Left ventricle myocardium superior (tissue), 1 donor: ENCODE measurements at places on chromosomes 6 and 20. TPM values are rescaled to one million over a fixed set of nuclear protein-coding genes. Genes with fewer than 3 reads are reported as not detected.

- DNase-seq, result no peak
Measured at GRCh38 chr6:89209457-89209856, 7.7 kb downstream of the GABRR1 start.

DNA sequence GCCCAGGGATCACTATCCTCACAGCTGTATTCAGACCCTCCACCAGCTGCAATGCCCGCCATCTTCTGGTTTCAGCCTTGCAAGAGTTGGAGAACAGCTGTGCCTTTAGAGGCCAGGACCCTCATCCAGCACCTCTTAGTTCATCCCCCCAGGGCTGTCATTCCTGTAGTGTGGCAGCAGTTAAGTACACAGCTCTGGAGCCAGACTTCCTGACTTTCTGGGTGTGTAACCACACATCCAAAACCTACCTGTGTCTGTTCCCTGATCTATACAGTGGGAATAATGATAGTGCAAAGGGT is 452 bp upstream of the TREM2 start:
- no peak for DNase-seq

- DNase-seq, result no peak
Measured at GRCh38 chr20:38277691-38278090, 17.2 kb upstream of the KIAA1755 start.

DNA sequence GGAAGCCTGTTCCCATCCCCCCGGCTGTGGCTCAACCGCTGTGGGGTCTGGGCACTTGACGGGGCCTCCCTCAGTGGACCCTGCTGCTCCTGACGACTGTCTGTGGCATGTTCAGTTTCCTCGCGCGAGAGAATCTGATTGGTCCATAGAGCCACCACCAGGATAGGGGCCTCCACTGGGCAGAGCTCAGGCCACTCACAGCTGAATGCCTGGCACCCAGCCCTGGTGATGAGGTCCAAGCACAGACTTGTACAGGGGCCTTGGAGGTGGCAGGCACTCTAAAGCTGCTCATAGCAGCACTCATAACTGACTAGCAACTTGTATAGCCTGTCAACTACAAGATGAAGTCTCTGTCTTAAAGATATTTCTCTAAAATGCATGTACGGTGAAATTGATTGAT is 368.1 kb downstream of the NRN1 start:
- peak; percentile 83 for DNase-seq

- DNase-seq, result no peak
Measured at GRCh38 chr6:3383525-3383924, 73.3 kb downstream of the SLC22A23 start.

- DNase-seq, result no peak
Measured at GRCh38 chr6:165647041-165647440, 16.0 kb downstream of the PDE10A start.

DNA sequence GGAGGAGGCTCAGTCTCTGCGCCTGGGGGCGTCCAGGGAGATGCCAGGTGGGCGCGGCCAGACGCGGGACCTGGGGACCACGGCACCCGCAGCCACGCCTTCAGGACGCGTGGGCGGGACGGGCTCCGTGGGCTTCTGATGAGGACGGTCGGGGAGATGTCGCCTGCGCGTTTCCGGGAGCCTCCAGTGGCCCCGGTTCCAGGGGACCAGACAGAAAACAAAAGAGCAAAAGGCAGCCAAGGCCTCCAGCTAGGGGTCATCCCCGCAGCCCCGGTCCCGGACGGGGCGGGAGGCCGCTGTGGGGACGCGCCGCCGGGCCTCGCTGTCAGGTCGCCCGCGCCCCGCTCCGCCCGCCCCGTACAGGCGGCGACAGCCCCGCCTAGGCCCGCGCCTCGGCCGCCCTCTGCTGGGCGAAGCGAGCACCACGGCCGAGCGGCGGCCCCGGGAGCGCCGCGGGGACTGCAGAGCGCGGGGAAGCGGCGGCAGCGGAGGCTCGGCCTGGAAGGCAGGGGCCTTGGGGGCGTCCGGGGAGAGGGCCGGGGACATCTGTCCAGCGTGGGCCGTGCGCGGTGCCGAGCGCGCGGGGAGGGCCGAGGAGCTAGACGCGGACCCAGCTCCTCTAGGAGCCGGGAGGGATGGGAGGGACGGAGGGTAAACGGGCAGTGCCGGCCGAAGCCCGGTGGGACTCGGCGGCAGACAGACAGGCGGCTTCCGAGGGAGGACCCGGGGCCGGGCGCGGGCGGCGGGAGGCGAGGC is 48.7 kb downstream of the TMEM242 start:
- DNase-seq, result peak; percentile 90

GRCh38 chr6:54958446-54958845 is 111.9 kb downstream of the FAM83B start:
- no peak for DNase-seq

- DNase-seq, result peak; percentile 69
Measured at GRCh38 chr20:1827974-1828785, 67.0 kb upstream of the SIRPA start.

GRCh38 chr6:45688180-45688579 is 310.4 kb upstream of the SUPT3H start:
- no peak for DNase-seq

- DNase-seq, result no peak
Measured at GRCh38 chr6:99393366-99393697, 663 bp downstream of the COQ3 start.

DNA sequence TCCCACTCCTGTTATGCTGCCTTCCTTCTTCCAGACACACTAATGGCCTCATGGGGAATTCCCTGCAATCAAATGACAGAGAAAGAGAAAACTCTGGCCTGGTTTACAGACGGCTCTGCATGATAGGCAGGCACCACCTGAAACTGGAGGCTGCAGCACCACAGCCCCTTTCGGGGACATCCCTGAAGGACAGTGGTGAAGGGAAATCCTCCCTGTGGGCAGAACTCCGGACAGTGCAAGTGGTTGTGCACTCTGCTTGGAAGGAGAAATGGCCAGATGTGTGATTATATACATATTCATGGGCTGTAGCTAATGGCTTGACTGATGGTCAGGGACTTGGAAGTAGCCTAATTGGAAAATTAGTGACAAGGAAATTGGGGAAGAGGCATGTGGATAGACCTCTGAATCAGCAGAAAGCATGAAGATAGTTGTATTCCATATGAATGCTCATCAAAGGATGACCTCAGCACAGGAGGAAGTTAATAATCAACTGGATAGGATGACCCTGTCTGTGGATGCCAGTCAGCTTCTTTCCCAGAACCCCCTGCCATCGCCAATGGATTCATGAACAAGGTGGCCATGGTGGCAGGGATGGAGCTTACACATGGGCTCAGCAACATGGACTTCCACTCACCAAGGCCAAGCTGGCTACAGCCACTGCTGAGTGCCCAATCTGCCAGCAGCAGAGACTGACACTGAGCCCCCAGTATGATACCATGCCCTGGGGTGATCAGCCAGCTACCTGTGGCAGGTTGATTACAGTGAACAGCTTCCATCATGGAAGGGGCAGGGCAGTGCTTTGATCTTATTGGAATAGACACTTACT is 44.5 kb upstream of the VSX1 start:
- no peak for DNase-seq

GRCh38 chr6:166361077-166361429 is 18.7 kb upstream of the SFT2D1 start:
- peak; percentile 62 for DNase-seq

DNA sequence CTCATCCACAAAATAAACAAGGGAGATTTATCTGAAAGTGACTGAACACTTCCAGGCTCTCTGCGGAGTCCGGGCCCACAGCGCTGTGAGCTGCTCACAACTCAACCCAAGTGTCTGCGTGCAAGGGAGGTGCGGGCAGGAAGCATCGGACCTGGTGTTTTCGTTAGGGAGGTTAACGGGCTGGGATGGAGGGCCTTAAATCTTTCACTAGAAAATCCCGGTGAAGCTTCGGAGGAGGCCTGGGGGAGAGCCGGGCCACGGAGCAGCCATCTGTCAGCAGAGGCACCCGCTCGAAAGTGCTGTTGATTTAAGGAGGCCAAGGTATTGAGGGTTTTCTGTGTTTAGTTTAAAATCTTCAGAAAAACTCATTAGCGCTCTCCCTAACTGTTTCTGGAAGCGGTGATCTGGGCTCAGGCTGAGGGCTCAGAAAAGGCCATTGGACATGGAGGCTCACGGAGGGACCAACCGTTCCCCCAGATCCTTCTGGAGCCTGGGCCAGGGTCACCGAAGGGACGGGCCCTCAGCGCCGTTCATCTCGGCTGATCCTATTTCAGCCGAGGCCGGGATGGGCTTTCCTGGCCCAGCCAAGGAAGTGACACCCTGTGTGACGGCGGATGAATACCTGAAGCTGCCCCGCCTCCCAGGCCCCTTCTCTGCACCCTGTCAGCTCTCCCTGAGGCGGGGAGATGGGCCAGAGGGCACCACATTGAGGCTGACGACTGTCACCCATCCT is 20.7 kb downstream of the GATA5 start:
- DNase-seq, result no peak

DNA sequence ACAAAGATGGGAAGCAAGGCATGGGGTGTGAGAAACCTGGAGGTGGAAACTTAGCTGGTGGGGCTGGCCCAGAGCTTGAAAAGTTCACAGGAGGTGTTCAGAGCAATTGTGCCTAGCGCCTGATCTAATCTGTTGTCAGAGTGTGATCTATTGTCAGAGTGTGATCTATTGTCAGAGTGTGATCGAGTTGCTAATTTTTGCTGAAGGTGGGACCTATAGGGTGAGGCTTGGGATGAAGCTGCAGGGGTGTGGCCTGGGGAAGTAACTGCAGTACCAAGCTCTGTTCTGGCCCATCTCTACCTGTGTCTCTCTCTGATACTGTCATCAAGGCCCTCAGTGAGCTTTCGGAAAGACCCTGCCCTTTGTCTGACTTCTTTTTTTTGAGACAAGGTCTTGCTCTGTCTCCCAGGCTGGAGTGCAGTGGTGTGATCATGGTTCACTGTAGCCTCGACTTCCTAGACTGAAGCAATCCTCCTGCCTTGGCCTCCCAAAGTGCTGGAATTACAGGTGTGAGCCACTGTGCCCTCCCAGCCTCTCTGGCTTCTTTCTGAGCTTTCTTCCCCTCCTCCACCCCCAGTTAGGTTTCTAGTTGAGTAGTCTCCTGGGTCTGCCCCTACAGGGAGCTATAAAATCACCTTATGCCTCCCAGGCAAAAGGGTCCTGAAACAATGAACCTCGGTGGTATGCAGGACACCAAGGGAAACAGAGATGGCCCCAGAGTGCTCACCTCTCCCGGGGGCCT is 150.8 kb upstream of the RNF24 start:
- no peak for DNase-seq

DNA sequence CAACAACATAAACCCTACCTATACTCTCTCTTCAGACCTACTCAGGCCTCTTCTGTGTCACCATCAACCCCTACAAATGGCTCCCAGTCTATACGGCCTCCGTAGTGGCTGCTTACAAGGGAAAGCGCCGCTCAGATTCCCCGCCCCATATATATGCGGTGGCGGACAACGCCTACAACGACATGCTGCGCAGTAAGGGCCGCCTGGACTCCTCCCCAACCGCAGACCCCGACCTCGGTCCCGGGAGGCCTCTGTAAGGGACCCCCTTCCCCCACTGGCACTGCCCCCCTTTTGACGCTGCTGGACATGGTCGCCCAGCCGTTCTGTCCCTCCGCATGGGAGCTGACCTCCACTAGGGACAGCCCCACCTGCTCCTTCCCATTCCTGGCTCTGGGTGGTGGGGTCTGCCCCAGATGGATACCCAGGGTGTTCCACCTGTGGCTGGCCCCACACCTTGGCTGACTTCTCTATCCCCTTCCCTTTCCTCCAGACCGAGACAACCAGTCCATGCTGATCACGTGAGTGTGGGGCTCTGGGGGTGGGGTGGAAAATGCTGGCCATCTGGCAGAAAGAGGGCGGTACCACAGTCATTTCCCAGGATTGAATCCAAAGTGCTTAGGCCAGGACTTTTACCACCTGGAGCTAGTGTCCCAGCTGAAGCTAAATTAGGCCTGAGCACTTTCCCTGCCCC is 25.0 kb downstream of the MYH7B start:
- DNase-seq, result peak; percentile 68

DNA sequence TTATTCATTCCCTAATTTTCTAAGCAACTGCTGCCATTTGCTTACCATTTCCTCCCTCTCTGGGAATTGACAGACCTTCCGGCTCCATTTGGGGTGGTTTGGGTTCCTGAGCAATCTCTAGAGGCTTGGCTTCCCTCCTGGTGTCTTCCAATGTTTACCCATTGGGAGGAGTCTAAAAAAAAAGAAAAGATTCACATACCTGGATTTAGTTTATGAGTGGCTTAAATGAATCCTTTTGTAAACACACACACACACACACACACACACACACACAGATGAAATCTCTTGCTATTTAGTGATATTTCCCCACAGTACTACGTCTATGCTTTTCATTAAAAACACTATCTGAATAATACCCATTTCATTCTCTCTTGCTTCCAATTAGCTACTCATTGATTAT is 48.3 kb upstream of the TRAF3IP2 start:
- no peak for DNase-seq

DNA sequence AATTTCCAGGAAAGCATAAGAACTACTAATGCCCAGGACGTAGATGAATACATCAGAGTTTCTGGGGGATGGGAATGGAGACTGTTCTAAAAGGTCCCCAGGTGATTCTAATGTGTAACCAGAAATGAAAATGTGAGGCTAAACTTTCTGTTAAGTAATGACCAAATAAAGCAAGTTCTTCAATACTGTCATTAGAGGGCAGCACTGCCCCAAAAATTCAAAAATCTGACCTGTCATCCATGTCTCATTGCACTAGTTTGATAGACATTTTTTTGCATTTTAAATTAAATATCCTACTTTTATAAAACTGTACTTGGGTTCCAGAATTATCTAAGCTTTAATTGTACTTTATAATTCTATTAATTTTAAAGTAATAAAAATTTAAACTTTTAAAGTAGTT is 94.9 kb downstream of the RFX6 start:
- DNase-seq, result no peak

Gene SPTLC3
- total RNA-seq, result 5.4 TPM

Gene TCF21
- total RNA-seq, result 3.3 TPM

Gene SMIM13
- 13.1 TPM for total RNA-seq

Gene PRSS16
- total RNA-seq, result not detected

Gene ZBP1
- total RNA-seq, result 0.15 TPM

Gene MUC21
- total RNA-seq, result not detected

Gene CLPSL2
- total RNA-seq, result not detected

Gene NOX3
- not detected for total RNA-seq

Gene SLC22A1
- 0.17 TPM for total RNA-seq
